GM12878 (cell line): ENCODE measurements at places on chromosomes 1 and 21. TPM values are rescaled to one million over a fixed set of nuclear protein-coding genes. Genes with fewer than 3 reads are reported as not detected.

GRCh38 chr21:17416139-17416538 is 96.7 kb upstream of the CXADR start:
- no peak overlapping the region for H3K4me3 ChIP-seq
- no peak overlapping the region for H3K27ac ChIP-seq
- H3K36me3 ChIP-seq: no peaks in the 10 kb centered on the region
- no peak for DNase-seq
- H3K27me3 ChIP-seq: no peaks in the 10 kb centered on the region; the same call in 1 of the 2 replicates
- H3K4me1 ChIP-seq: no peaks in the 10 kb centered on the region

- DNase-seq: no peak
- H3K36me3 ChIP-seq: no peaks in the 10 kb centered on the region; the same call in 1 of the 2 replicates
- H3K27ac ChIP-seq: no peak overlapping the region
- H3K4me3 ChIP-seq: no peak overlapping the region
- H3K4me1 ChIP-seq: peaks cover 5% of the 10 kb centered on the region
Observed at GRCh38 chr1:184854496-184855140, 100.0 kb upstream of the EDEM3 start.

S100A4 gene
- 29.5 and 34.0 TPM in 2 replicates for total RNA-seq

CLK2 gene
- 62.3 and 63.1 TPM in 2 replicates for total RNA-seq
